ENCODE measurements at places on chromosomes 4 and X.

DNA sequence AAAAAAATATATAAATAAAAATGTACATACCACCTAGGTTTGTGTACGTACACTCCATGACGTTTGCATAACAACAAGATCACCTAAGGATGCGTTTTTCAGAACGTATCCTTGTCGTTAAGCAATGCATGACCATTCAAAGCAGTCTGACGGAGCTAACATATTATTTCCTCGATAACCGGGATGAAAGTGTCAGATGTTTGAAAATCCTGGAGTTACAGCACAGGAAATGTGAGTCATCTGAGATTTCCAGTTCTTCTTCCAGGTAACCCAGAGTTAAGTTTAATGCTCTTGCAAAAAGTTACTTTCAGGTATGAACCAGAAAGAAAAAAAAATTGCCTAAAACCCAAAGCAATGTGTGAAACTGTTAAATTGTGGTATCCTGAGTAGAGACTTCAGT, 107.9 kb downstream of the LDB2 start:
- DNase-seq: no peak

GRCh38 chr4:171857302-171858012, 44.3 kb downstream of the GALNTL6 start:
- no peak for DNase-seq

DNA sequence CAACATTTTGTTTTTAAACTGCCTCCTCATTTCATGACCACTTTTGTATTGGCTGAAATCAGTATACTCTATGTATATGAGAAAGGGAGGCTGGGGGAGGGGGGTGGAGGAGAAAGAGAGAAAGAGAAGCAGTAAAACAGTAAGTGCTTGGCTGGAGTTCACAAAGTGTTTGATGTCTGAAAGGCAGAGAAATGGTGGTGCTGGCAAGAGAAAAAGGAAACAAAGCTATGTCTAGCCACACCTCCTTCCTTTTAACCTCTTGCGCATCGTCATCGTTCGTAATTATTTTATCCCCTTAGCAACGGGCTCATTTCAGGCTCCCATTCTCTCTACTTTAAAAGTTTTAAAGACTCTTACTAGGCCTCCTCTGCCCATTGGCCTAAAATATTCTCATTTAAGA, 25.6 kb downstream of the RPA4 start:
- no peak for DNase-seq

DNA sequence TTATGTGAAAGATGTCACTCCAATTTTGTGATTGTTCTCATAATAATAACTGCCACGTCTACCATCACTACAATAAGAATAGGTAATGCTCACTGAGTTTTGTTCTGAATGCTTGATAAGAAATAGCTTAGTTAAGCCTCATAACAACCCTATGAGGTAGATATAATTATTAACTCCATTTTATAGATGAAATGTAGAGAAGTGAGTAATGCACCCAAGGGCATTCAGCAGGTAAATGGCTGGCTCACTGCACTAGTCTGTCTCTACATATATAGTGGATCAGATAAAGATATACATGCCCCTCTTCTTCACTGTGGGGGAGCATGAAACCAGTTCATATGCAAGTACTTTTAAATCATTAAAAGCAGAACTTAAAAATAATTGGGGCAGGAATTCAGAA, 65.8 kb upstream of the SLC4A4 start:
- DNase-seq: no peak

DNA sequence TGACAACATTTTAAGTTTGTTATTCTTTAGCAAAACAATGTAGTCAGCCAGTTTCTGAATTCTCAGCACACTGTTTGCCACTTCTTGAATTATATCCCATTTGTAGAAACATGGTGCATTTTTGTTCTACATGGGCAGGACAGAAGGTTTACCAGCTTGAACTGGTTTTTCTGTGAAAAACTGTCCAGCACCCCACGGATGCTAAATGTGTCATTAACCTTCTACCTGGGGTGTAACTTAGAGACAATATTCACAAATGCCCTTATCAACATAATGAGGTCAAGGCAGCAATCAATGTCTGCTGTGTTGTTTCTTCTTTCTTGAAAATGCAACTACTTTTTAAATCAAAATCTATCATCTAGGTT, 702.6 kb downstream of the CENPC start:
- DNase-seq: no peak

DNA sequence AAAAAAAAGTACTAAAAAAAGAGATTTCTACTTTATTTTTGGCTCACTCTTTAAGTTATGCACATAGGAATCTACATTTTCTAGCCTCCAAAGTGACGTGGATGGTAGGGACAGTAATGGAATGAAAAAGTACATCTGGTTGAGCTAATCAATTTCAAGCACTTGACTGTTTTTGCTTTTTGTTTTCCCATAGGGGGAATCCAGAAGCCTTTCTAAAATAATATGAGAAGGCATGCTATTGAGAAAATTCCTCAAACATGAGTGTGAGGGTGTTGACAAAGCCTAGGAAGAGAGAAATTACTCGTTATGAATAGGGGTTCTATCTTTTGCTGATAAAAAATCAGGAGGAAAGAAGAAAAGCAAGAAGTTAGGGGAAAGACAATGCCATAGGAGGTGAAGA, 242.5 kb upstream of the PUDP start:
- DNase-seq: no peak

DNA sequence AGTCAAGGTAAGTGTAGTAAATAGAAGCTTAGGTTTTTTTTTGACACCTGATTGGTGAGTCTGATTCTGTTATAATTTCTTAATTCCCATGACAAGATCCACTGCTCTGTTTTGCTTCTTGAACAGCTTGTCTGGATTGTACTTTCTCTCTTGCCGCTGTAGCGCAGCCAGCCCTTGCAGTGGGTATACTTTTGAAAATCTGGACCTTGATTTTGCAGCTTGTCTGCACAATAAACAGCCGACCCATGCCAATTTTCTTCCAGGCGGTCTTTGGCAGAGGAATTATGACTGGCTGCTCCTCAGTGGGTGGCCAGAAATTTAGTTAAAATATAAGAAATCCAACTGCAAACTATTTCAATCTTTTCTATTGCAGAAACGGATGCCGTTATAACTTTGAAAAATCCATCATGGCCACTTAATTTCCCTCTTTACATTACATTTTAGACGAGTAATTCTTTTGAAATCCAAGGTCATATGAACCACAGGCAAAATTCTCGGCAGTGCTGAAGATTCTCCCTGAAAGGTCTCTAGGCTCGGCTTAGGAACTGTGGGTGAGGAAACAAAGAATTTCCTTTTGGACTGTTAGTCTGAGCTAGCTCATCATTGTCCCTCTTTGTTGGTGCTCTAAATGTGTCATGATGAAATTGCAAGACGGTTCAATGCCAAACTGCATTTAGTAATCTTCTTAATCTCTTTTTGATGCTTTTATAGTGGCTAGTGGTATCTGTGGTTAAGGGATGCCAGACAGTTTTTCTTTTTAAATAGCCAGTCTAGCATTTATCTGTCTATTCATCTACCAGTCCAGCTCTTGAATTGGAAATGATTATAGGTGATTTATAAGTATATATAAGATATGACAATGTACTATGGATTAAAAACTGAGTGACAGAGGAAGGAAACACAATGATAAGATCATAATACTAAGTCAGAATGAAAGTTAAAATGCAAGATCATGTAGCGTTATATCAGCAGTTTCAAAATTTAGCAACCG, 31.5 kb upstream of the PTTG2 start:
- no peak for DNase-seq

GRCh38 chr4:45036677-45037076, 310.3 kb upstream of the GNPDA2 start:
- peak; percentile 4 for DNase-seq

- DNase-seq: no peak
These were observed 5.0 kb upstream of the RPS6KA3 start for GRCh38 chrX:20271730-20272129.

- DNase-seq: no peak
These were observed 64.7 kb upstream of the PTPN13 start for GRCh38 chr4:86529436-86529835.

DNA sequence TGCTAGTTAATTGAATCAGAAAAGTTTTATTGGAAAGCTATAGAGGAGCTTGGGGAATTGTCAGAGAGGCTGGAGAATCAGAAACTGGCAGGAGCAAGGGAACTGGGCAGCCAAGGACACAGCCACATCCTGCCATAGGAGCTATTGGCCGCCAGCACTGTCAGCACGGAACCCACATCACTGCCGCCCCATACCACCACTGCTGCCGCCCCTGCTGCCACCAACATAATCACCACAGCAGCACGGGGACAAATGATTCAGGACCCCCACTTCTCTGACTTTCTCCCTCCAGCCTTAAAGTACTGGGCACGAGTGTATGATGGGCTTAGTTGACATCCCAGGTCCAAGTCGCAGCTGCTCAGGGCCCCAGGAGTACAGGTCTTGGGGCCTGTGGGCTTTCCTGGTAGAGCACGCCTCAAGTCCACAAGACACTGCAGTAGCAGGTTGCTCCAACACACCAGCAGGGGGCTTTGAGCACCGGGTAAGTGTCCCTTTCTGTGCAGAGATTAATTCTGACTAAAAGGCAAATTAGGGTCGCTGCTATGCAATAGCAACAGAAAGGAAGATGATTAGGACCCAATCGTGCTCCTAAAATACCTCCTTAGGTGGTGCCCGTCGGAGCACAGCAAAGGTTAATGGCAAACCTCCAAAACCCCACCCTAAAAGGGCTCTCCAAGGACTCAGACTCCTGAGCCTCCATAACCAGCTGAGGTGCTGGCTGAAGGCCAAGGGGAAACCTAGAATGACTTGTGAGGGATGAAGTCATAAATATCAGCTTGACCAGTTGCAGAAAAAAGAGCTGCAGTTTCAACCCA, 6.9 kb downstream of the PJA1 start:
- peak; percentile 39 for DNase-seq

DNA sequence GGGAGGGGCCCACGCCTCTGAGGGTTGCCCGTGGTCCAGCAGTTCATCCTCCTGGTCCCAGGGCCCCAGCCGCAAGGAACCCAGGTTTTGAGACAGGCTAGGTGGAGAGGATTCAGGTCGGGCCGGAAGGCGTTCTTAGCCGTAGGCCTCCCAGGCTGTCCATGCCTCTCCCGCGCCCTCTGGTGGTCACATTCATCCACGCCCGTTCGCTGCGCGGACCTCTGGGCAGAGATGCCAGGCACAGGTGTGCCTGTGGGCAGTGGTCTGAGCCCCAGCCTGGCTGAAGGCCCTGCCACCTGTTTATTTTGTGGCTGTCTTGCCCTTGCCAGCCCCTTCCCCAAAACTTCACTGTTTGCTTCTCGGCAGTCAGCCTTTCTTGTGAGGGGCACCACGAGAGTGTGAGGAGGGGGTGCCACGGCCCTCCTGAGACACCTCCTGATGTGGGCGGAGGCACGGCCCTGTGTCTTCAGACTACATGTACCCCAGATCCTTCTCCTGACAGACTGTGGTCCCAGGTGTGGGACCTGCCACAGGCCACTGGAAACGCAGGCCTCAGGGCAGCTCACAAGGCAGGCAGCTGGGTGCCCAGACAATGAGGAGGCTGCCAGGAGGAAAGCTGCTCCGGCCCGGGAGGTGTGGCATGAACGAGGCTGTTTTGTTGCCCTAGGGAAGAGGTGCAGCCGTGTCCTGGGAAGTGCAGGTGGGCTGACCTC, 5.0 kb downstream of the UVSSA start:
- peak; percentile 90 for DNase-seq

GRCh38 chr4:53780736-53781400, 189.6 kb upstream of the LNX1 start:
- no peak for DNase-seq

DNA sequence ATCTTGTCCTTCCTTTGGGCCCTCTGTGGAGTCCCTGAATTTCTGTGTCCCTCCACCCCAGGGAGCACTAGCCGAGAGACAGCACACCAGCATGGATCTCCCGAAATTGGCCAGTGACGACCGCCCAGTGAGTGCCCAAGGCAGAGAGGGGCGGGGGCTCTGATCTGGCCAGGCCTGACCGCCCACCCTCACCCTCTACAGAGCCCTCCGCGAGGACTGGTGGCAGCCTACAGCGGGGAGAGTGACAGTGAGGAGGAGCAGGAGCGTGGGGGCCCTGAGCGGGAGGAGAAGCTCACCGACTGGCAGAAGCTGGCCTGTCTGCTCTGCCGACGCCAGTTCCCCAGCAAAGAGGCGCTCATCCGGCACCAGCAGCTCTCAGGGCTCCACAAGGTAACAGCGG, 8.4 kb upstream of the UBA1 start:
- no peak for DNase-seq

GRCh38 chr4:109199585-109199984, 102.9 kb downstream of the COL25A1 start:
- DNase-seq: no peak

DNA sequence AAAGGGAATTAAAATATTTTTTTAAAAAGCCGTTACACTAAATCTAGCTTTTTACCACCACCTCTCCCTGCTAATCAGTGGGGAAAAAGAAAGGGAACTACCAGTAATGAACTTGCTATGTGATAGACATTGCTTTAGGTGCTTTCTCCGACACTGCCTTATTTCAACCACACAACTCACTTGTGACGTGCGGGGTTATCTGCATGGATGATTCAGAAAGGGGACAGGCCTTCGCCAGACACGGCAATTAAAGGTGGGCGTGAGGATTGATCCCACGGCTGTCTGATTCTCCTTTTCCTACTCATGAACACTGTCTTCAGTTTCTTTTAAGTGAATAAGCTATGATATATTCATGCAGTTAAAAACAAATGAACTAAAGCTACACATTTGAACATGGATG, 882 bp upstream of the CXCR3 start:
- no peak for DNase-seq

- no peak for DNase-seq
These were observed 56.3 kb downstream of the WNK3 start for GRCh38 chrX:54301516-54301915.
